ENCODE measurements at places on chromosomes 6 and 20. TPM values are rescaled to one million over a fixed set of nuclear protein-coding genes. Genes with fewer than 3 reads are reported as not detected.

RIPPLY2 gene
- polyA plus RNA-seq = 1.2 TPM

BEND6 gene
- 0.84 TPM for polyA plus RNA-seq

DEFB127 gene
- polyA plus RNA-seq = not detected

CYP24A1 gene
- not detected for polyA plus RNA-seq

PLAGL2 gene
- polyA plus RNA-seq = 29.3 TPM

All from cardiac muscle cell (in vitro differentiated cells and primary cell).